ENCODE measurements at places on chromosomes 11 and 22.

DNA sequence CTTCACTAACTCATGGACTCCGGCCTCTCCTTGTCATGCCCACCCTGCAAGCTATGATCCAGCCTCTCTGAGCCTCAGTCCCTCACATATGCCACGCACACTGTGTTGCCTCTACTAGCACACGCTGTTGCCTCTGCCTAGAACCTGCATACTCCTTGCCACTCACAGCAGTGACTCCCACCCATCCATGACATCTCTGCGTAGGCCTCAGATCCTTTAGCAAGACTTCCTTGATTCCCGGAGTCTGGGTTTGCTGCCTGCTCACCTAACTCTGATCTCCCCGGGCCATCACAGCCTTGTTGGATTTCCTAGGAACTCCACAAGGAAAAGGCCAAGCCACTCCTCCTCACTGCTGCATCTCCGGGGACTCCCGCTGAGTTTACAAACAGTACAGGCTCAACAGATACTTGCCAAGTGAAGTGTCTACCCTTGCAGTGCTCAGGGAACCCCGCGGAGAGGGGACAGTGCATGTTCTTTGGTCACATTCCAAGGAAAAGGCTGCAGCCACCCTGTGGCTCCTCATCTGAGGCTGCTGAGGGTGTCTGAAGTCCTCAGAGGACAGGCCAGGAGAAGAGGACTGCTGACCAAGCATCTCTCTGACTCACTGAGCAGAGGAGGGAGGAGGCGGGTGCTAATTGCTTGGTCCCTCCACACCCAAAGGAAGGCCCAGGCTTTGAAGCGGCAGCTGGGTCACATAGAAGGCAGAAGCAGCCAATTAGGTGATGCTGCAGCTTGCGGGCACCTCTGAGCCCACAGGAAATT, 42.4 kb upstream of the NAV2 start:
- DNase-seq, result no peak

DNA sequence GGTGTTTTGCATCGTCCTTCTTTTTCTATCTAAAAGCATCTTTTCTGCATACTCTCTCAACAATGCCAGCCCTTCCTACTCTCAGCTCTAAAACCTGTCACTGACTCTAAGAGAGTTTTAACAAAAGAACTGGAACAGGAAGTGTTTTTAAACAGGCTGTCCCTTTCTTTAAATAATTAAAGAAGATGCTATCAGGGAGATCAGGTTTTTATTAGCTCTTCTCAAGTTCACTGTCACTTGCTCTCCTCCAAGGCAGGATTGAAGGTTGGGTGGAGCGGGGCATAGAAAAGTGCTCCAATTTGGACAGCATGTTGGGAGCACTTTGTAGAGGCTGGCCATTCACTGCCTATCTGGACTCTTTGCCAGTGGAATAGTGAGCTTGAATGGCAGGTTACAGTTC, 56.4 kb upstream of the BARX2 start:
- DNase-seq, result no peak

DNA sequence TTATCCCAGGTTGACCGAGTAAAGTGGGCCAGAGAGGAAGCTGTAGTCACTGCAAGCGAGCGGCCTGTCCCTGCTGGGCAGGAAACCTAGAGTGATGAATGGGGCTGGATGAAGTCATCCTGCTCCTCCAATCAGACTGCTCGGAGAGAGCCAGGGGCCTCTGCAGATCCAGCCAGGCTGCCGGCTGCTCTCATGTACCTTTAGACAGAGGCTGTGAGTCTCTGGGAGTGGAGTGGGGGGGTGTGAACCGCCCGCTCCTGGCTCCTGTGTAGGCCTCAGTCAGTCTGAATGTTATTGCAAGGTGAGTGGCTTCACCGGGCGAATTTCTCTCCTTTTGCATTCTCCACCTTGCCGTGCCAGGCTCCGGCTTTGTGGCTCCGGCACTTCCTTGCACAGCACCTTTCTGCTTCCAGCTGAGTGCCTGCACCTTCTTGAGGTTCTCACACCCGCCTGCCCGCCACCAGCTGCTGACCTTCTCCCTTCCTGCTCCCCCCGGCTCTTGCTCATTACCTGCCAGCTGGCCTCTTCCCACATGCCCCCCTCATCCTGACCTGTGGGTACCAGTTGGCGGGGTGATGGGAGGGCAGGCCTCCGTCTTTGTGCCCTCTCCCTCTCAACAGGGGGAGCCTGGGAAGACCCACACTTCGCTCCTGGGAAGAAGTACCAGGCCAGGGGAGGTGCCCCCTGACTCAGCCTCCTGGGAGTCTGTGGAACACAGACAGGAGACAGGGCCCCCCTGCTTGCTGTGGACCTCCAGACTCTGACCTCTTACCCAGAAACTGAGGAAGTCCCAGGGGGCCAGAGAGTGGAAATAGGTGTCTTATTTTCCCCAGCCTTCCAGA, 79.9 kb downstream of the GRAMD1B start:
- no peak for DNase-seq

GRCh38 chr11:110409174-110409573, 20.6 kb upstream of the FDX1 start:
- DNase-seq, result no peak

- no peak for DNase-seq
Measured at GRCh38 chr11:116610190-116610589, 162.6 kb downstream of the BUD13 start.

- no peak for DNase-seq
Measured at GRCh38 chr11:95269036-95269819, 38.2 kb upstream of the SESN3 start.

DNA sequence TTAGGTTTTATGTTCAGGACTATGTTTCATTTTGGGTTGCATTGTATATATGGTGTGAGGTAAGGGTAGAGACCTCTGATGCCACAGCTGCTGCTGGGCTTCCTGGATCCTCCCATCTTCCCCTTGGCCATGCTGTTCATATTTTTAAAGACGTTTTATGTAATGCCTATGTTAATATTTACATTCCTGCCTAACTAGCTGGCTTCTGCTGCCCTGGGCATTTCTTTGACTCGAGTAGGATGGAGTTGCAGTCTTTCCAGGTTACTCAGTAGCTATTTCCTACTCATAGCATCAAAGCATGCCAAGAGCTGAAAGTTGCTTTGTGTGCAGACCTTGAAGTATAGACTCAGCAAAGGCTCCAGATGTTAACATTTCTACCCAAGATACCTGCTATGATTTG, 220.5 kb upstream of the CADM1 start:
- DNase-seq, result no peak

GRCh38 chr11:7204778-7205177, 46.9 kb upstream of the SYT9 start:
- no peak for DNase-seq

GRCh38 chr11:67998150-67999045, 5.5 kb downstream of the UNC93B1 start:
- DNase-seq, result peak; percentile 13

All from activated CD4-positive, alpha-beta T cell treated with anti-CD3 and anti-CD28 coated beads, Interleukin-2, amount 50 U/mL, for 16 hours (primary cell).